Cerebellar cortex (tissue), 1 donor: ENCODE measurements at places on chromosomes 4 and X.

DNA sequence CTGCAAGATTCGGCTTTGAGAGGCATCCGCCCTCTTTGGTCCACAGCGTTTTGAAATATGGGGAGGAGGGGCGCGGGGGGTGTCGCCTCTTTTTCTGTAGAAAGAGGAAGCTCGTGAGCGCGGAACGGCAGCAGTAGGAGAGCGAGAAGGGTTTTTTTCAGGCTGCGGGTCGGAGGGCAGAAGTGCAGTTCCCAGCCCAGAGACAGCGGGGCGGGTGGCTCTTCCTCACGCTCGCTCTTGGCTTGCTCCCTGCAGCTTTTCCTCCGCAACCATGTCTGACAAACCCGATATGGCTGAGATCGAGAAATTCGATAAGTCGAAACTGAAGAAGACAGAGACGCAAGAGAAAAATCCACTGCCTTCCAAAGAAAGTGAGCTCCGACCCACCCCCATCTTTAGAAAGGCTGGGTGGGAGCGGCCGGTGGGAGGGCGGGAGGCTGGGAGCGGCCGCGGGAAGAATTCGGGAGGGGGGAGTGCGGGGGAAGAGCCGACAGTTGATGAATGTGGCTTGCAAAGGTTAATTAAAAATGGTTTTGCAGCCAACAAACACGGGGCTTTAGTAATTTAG lies 1.2 kb downstream of the TMSB4X start:
- DNase-seq: peak; percentile 46

- DNase-seq: no peak
These were observed 5.4 kb upstream of the FATE1 start for GRCh38 chrX:151710457-151710856.

GRCh38 chrX:44765556-44765955 lies 78.3 kb upstream of the DUSP21 start:
- no peak for DNase-seq

GRCh38 chr4:63296773-63297172 lies 1112.5 kb downstream of the TECRL start:
- peak; percentile 7 for DNase-seq

DNA sequence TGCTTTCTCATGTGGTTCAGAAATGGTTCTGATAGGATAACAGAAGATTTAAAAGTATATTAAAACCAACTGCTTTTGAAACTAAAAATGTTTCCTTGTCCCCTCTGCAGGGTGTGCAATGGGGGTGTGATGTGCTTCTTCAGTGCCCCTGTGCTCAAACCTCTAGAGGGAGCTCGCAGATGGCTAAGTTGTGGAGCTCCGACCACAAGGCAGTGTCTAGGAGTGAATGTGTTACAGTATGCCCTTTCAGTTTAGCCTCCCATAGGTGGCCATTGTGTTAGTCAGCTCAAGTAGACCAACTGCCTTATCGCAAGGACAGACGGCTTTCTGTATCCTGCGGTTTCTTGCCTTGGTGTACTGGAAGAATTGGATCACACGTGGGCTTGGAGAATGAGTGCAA lies 130.5 kb downstream of the TENT5D start:
- no peak for DNase-seq

GRCh38 chr4:54103190-54103574 lies 3.2 kb downstream of the GSX2 start:
- DNase-seq: peak; percentile 39

- no peak for DNase-seq
These were observed 76.3 kb upstream of the ADRA2C start for GRCh38 chr4:3689576-3690550.

DNA sequence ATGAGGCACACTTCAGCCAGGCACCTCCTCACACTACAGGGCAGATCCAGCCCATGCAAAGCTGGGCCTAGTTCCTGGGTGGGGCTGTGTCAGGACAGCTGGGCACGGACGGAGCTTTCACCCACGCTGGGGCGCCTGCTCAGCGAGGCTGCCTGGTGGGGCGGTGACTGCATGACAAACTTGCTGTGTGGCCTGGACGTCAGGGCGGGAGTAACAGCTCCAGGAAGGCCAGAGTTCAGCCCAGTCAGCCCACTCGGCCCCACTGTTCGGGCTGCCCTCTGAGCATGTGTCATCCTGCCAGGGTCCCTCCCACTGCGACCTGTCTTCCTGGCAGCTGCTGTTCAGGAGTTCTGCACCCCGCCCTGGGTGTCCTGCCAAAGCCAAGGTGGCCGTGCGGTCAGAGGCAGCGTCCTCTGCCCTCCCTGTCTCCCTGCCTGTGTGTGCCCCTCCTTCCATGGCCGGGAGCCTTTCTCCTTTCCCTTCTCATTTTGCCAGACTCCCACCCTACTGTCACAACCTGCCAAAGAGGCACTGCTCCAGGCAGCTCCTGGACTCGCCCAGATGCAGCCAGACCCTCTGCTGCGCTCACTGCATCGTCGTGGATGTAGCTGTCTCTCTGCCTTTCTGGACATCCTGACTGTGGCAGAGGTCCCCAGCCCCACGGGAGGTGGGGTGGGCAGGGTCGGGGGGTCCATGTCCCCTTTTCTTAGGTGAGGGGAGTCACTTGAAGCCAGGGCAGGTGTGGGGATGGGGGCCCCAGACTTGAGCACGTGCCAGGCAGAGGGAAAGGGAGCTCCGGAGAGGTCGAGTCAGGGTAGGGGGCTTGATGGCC lies 33.0 kb upstream of the KIAA0232 start:
- DNase-seq: no peak

DNA sequence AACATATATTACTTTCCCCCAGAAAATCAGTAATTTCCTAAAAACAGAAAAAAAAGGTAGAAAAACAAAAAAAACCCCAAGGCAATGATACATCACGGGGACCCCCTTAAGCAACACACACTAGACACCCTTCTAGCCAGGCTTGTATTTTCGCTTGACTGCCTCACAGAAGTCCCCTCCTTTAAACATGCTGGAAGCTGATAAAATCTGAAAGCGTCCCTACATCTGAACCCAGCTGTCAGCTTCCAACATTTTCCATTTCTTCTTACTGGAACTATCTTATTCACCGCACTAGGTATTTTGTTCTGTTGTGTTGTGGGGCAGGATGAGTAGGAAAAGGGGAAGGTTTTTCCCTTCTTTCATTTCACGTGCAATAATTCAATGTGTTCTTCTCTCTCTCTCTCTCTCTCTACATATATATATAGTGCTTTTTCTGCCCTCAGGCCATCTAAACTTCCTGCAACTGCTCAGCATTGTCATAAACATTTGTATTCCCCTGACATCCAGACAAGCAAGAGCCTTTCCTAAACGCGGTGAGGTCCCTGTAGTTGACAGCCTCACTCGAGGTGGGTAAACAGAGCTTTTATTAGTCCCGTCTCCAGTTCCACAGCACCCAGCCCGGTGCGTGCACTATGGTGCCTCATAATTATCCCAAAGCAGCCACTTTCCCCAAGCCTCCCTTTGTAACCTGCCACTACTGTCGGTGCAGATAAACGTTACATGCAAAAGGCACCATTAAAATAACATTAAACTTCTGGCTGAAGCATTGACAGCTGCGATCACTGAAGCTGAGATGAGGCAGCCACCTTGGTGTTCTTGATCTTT lies 82.5 kb downstream of the GATB start:
- no peak for DNase-seq
